ENCODE measurements at places on chromosomes 3 and 15. TPM values are rescaled to one million over a fixed set of nuclear protein-coding genes. Genes with fewer than 3 reads are reported as not detected.

RHCG gene
- not detected for total RNA-seq

ITPR1 gene
- total RNA-seq: 42.9 TPM

CBLB gene
- total RNA-seq: 56.4 TPM

STAB1 gene
- total RNA-seq: 0.46 TPM

DNA sequence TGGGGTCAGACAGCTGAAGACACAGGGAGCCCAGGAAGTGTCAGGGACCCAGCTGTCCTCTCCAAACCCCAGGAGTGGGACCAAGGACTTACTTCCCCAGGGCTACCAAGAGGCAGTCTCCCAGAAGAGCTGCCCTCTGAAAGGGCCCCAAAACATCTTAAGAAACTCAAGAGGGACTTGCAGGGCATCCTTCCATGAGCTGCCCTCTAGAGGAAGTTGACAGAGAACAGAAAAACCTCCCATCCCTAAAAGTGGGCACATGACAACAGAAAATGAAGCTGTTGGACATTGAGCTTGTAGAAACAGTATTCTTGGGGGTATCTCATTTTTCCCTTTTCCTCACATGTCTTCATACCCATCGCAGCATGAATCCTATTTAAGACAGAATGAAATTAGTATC, 58.9 kb downstream of the MECOM start:
- DNase-seq: no peak

- no peak for DNase-seq
Observed at GRCh38 chr3:33826688-33827087, 28.3 kb downstream of the PDCD6IP start.

- no peak for DNase-seq
Observed at GRCh38 chr3:188151438-188151837, 2.5 kb upstream of the LPP start.

- no peak for DNase-seq
Observed at GRCh38 chr3:141526709-141527108, 39.9 kb downstream of the RASA2 start.

GRCh38 chr3:45227071-45227820, 1.2 kb upstream of the TMEM158 start:
- no peak for DNase-seq

GRCh38 chr3:42519568-42519962, 17.1 kb downstream of the VIPR1 start:
- no peak for DNase-seq

DNA sequence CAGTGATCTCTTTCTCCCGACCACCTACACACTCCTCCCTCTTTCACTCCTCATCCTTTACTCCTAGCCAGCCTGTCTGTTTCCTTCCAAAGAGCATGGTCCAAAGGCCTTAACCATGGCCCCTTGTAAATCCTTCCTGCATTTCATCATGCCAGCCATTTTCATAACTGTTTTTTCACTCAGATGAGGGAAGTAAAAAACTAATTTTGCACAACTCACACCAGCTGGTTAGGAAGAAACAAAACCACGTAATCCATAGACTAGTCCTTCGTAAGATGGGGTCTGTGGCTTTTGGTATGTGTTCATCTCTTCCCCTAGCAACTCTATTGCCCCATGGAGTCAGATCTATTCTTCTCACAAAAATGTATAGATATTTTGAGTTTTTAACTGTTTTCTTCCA, 187.8 kb downstream of the SHOX2 start:
- DNase-seq: no peak

Data from GM12878 (cell line).